ENCODE measurements at places on chromosomes 3 and 15.

GRCh38 chr15:80861731-80862170 is 82.6 kb downstream of the CEMIP start:
- no peak for DNase-seq

DNA sequence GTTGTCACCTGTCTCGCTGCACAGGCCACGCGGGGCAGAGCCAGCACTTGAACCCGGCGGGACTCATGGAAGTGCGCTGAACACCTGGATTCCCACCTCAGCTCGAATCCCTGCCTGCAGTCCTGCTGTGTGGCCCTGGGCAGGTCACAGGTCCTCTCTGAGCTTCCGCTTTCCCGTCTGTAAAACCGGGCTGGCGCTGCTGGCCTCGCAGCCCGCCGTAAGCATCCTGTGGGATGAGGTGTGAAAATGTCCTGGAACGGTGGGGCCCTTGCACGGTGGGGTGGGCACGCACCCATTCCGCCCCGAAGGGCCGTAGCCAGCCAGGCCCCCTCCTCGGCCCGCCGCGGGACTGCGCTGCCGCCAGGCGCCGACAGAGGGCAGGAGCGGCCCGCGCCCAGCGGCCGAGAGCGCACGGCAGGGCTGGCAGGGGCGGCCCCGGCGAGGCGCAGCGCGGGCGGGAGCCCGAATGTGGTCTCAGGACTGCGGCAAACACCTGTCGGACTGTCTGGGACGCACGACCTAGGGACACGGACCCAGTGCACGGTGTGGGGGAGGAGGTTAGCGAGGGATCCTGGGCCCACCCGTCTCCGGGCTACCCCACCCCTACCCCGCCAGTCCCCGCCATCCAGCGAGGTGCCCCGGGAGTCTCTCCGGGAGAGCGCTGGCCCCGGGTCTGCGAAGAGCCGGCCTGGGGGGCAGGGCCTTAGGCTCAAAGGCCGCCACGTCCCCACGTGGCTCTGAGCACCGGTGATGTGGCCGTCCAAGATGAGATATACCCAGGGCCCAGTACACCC is 40.4 kb downstream of the DNAJB8 start:
- DNase-seq = peak; percentile 76

- no peak for DNase-seq
These were observed 645 bp downstream of the COPS2 start for GRCh38 chr15:49154799-49155109.

- DNase-seq = no peak
These were observed 27.2 kb downstream of the FEM1B start for GRCh38 chr15:68304589-68305337.

DNA sequence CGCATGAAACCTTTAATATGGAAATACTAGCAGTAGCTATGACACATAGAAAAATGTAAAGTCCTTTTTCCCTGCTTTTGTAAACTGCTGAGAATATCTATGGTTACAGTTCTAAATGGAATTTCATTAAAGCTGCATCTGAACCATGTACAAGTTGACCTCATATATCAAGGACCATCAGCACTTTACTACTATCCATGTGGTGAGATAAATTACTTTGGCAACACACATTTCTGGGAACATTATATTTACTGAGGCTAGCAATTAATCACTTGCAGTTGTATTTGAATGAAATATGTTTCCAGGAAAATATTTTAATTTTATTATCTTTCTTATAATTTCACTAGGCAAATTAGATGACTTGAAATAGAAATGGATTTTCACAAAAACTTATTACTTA is 545.5 kb downstream of the NAALADL2 start:
- DNase-seq = no peak

GRCh38 chr3:11099306-11099705 is 55.0 kb upstream of the HRH1 start:
- DNase-seq = no peak

- DNase-seq = peak; percentile 57
These were observed 26.9 kb upstream of the LINGO1 start for GRCh38 chr15:77659350-77660321.

DNA sequence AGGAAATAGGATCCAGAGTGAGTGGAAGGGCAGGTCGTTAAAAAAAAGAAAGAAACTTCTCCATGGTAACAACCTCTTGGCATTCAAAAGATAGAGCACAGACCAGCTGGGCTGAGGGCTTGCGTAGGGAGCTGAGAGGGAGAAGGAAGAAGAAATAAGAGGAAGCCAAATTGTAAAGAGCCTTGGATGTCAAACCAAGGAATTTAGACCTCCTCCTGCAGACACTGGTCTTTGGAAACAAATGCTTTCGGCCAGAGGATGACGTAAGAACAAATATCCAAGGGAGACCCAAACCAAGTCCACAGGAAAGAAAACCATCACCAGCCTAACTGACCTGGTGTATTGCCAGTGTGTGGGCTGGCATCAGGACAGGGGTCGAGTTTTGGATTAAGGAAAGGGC is 155.2 kb downstream of the UACA start:
- no peak for DNase-seq

GRCh38 chr3:177196008-177196455 is 1.2 kb downstream of the TBL1XR1 start:
- no peak for DNase-seq

DNA sequence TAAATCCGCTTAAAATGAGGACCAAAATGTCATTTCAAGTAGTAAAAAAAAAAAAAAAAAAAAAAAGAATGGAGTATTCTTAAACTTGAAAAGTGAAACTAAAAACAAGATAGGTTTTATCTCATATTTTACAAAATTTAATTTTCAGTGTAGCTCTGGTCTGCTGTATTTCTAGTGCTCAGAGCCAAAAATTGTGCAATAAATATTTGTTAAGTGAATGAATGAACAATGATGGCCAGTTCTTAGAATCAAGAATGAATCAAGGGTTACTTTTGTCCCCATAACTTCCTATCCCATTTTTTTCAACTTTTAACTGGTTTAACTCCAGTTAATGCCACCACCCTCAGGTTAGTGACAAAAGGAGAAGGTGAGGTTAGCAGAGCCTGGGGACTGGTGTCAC is 214.4 kb downstream of the ABHD5 start:
- DNase-seq = no peak

GRCh38 chr3:38890426-38890825 is 74.4 kb upstream of the SCN10A start:
- DNase-seq = no peak

GRCh38 chr15:90006217-90007075 is 5.3 kb downstream of the ZNF710 start:
- DNase-seq = no peak

- DNase-seq = no peak
These were observed 35.2 kb downstream of the CPN2 start for GRCh38 chr3:194315965-194316361.

- DNase-seq = no peak
These were observed 41.7 kb upstream of the GP5 start for GRCh38 chr3:194440756-194441155.

DNA sequence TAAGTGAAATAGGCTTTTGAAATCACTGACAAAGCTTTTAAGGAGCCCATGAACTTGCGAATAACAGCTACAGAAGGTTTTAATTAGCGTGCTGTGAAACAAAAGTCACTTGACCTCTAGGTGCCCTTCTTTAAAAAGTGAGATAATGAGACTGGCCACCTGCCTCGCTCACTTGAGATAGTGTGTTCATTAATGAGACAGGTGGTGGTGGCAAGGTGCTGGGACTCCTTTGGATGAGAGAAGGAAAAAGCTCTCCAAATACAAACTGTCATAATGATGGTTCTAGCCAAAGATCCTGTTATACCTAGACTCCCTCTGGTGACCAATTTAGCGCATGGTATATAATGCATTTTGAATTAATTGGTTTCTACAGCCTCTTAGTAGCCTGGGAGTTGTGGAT is 22.7 kb upstream of the IREB2 start:
- no peak for DNase-seq

GRCh38 chr3:27224197-27224596 is 145.0 kb downstream of the NEK10 start:
- DNase-seq = no peak

GRCh38 chr3:133384331-133385027 is 15.4 kb upstream of the BFSP2 start:
- DNase-seq = peak; percentile 30

- DNase-seq = no peak
These were observed 368.0 kb upstream of the AGTR1 start for GRCh38 chr3:148329481-148330235.

GRCh38 chr3:36244728-36245127 is 135.6 kb upstream of the STAC start:
- no peak for DNase-seq

DNA sequence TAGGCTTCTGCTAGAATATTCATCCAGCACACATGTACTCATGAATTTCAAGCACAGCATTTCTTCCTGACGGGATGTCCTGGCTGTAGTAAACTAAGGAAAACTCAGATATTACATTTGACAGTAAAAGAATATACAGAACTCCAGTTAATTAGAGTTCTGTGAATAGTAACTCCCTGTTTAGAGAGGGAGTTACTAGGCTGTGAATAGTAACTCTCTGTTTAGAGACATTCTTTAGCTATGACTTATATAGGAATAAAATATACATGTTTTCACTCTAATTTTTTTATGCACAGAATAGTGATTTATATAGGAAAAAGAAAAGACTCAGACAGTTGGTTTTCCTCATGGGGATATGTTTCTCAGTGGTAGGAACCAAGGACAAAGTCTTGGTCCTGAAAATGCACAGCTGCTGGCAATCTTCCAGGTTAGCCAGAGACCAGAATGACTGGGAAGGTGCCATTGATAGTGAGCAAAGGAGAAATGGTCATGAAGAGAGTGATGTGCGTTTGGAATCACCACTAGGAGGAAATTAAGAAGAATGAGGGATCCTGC is 480.7 kb upstream of the THBS1 start:
- DNase-seq = no peak

DNA sequence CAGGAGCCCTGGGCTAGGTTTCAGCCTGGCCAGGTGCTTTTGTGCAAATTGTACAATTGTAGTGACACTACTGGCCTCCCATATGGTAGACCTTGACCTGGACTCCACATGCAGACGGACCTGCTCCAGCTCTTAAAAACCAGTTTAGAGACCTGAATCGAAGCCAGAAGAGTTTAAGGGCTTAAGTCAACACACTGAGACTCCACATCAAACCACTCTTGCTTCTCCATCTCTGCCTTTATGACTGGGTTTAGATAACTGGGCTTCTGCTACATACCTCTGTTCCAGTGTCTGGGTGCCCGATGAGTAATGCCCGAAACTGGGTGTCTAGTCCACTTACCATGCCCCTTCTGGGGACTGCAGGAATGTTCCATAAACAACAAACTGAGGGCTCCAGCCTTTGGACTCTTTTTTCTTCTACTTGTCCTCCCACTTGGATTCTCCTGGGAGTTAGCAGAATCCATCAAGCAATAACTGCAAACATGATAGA is 32.8 kb downstream of the TMEM212 start:
- peak; percentile 11 for DNase-seq

DNA sequence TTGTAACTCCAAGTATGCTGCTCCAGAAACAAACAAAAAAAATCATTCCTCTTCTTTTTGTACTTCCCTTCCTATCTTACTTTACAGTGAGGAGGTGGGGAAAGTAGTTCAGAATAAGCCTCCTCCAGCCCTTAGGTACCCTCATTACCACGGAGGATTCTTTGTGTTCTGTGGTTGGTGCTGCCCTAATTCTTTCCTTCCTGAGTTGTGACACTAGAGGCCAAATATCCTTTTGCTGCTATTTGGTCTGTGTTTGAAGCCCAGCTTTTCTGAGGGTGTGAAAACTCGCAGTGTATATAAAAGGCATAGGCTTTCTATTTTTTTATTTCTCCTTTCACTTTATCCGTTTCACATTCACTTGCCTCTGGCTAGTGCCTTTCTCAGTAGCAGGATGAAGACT is 98.2 kb downstream of the HHLA2 start:
- no peak for DNase-seq

DNA sequence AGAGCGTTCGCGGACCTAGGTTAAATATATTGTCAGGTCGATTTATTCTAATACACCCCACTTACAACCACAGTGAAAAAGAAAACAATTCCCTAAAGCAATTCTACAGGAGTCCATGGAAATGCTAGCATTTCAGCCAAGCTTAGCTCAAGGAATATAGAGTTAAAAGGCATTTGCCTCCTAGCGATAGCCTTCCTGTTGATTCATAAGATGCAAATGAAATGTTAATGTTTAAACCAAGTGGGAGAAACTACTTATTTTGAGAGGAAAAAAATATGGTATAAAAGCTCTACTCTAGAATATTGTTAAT is 1.7 kb upstream of the ALCAM start:
- DNase-seq = no peak

- no peak for DNase-seq
These were observed 22.0 kb upstream of the RBSN start for GRCh38 chr3:15120986-15121385.

DNA sequence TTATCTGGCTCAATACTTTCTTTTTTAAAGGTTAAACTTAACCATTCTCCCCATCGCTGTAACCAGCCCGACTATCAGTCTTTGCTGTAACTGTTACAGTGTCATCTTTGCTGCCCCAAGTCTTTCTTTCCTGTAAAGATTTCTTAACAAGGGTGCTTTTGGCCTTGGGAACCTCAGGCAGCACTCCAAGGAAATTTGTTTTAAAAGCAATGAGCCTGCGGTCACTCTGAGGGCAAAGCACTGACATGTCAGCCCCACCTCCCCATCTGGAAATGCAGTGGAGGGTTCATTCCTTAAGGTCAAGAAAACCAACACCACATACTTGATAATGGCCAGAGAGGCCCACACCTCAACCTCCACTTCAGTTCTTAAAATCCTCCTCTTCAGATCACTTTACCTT is 3.2 kb downstream of the TRANK1 start:
- DNase-seq = no peak

DNA sequence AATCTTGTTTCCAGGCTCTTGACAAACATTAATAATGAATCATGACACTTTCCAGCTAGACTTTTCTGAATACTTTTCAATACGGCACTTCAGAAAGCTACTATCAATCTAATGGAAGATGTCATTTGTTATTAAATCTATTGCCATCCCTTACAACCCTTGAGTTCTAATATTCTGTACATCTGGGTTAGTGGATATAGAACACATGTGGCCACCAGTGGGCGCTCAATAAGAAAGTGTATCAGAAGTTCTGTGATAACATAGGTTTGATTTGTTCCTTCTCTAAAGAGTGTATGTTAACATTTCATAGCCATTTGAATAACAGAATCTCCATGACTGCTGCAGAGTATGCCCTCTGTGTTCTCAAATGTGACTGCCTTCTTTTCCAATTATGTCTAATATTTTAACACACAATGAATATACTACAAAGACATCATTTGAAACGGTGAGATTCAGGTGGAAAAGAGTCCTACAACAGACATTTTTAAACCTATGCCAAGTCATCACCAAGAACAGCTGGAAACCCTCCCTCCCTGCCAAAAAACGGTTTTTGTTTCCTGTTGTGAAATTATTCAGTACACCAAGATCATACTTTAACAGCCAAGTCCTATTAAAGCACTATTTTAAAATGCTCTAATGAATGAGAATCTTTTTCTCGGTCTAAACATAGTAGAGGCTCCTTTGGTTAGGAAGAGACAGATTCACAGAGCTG is 22.2 kb downstream of the ALDH1A2 start:
- DNase-seq = peak; percentile 18

- DNase-seq = no peak
These were observed 195.9 kb downstream of the TP63 start for GRCh38 chr3:189827108-189827507.

DNA sequence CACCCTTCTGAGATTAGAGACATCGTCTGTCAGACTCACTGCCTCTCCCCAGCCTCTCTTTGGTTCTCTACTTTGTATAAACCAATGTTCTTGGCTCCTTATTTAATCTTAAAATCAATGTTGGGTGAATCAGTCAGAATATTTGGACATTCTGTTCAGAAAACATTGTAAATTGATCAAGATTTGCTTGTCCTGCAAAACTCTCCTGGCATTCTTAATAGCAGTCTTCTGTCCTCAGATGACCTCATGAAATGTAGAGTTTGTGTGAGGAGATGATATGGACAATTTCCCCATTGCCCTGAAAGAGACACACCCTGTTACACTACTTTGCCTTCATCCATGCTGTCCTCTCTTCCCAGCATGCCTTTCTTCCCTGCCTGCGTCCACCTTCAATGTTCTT is 33.6 kb downstream of the CD200R1L start:
- DNase-seq = no peak

Data from activated naive CD8-positive, alpha-beta T cell treated with anti-CD3 and anti-CD28 coated beads for 36 hours (primary cell).